Type B pancreatic cell (in vitro differentiated cells): ENCODE measurements at places on chromosomes 2 and 18.

DNA sequence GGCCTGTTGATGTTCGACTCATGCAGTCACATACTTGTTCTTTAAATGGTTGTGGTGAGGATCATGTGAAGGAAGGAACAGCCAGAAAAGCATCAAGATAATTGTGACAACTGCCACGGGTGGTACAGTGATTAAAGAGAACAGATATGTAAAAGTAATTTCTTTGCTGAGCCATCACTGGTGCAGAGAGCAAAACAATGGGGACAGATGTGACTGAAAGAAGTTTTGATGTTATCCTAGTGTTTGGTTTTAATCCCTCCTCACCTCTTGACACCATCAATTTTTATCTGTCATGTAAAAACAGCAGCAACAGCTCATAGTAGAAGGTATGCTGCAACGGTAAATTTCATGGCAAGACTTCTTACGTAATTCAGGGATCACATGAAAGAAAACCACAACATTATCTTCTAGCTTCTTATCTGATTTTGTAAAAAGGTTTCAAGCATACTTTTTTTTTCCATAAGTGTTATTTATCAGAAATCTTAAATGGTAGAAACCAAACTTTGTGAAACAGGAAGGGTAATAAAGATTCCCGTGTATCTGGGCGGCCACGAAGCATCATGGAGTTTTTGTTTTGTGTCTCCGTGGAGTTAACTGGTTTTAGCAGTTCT lies 65.2 kb downstream of the PLCL1 start:
- no peak for DNase-seq

DNA sequence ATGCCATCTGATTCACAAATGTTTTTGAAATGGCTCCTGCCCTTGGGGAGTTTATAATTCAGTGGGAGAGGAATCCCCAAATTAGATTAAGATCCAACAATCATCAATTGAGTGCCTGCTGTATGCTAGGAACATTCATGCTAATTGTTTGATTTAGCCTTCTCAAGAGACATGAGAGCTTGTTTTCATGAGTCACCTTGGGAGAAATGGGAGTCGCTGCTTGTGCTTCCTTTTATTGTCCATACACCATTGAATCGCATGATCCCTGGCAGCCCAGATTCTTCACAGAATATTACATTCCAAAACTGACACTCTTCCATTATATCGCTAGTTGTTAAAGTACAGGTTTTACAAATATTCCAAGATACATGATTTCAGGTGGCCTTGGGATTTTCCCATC lies 106.0 kb upstream of the MAP3K20 start:
- DNase-seq, result no peak

DNA sequence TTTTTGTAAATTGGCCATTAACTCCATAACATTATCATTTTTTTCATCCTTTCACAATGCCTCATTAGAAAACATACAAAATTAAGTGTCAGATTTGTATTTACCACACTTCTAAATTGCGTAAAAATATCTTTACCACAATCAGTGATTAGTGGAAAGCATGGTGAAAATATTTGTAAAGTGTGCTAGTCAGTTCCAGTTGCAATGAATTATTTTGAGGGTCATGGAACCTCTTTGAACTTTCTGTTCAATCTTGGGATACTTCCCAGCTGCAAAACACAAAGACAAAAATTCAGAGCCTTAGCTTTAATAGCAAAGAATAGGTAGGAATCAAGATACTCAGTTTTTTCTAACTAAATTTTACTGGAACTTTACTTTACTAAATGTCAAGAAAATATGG lies 4.0 kb upstream of the COL3A1 start:
- DNase-seq, result no peak

DNA sequence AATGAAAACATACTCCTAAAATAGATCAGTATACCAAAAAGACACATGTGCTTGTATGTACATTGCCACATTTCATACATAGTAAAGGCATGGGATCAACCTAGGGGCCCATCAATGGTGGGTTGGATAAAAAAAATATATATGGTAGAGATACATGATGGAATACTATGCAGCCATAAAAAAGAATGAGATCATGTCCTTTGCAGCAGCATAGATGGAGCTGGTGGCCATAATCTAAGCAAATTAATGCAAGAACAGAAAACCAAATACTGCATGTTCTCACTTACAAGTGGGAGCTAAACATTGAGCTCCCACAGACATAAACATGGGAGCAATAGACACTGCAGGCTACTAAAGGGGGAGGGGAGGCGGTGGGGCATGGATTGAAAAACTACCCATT lies 18.6 kb upstream of the NCOA1 start:
- no peak for DNase-seq

DNA sequence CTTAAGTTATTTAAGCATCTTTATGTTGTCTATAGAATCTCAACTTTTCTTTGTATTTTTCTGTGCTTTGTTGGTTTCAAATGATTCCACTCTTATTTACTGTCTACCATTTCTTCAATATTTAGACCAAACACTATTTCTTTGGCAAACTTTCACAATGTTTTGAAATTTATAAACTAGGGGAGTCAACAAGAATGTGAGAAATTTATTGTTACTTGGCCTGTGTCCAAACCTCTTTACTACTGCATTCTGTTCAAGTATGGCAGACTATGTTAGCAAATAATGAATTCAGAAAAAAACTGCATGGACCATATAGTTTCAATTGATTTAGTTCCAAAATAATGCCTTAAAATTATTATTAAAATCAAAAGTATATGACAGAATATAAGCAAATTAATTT lies 470.2 kb downstream of the FBXO15 start:
- DNase-seq, result no peak

GRCh38 chr2:219628986-219629901 lies 1.8 kb downstream of the SLC4A3 start:
- DNase-seq, result no peak

- DNase-seq, result no peak
Measured at GRCh38 chr2:42125841-42126594, 43.1 kb upstream of the EML4 start.

GRCh38 chr2:200509235-200509611 lies 645 bp downstream of the KCTD18 start:
- DNase-seq, result no peak

DNA sequence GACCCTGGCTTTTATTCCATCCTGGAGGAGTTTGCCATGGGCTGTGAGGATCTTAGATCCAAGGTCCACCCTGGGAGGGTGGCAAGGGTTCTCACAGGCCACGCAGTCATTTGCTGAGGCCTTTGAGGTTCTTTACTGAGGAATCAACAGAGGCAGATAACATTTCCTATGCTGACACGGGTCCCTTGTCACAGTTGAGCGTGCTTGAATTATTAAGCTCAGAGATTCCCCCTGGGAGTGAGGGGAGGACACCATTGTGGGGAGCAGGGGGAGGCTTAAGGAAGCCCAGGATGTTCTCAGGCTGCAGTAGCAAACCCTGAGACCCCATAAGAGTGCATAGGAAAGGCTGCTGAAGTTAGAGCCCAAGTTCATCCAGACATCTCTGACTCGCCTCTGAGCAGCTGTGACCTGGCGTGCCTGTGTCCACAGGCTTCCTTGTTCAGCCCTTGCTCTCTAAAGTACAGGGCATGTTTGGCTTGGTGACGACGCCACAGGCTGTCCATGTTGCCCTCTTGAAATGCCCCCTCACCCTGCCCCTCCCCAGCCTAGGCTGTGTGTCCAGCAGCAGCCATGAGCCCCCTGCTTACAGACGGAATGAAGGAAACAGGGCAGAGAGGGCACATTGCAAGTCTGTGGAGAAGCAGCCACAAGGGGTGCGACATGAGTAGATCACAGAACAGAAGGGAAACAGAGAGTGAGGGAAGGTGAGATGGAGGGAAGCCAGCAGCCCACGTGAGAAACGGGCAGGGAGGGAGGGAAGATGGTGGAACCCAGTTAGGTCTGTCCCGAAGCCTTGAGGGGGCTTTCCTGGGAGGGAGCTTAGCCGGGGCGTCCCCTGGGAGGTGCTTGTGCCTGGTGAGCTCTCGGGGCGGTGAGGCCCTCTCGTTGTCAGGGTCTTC lies 34.0 kb downstream of the NAPG start:
- DNase-seq, result no peak

GRCh38 chr2:44166096-44166495 lies 2.6 kb upstream of the PPM1B start:
- no peak for DNase-seq

GRCh38 chr2:58047373-58047935 lies 848 bp downstream of the VRK2 start:
- no peak for DNase-seq

DNA sequence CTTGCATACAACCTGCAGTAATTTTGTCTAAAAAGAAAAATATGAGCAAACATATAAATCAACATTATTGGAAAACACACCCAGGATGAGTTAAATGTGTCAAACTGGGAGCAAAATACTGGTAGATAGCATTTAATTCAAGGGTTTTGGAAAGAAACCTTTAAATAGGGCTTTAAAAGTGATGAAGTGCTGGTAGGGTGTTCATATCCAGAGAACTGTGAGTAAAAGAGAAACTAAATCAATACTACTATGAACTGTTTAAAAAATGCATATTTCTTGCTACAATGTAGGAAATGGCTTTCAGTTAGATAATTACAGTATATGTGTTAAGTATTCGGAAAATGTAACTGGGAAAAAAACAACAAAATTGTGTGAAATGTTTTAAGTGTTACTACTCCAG lies 117.8 kb downstream of the ATAD2B start:
- no peak for DNase-seq

GRCh38 chr2:43300781-43301583 lies 74.6 kb upstream of the ZFP36L2 start:
- no peak for DNase-seq

GRCh38 chr2:223870840-223871611 lies 33.6 kb upstream of the AP1S3 start:
- no peak for DNase-seq

DNA sequence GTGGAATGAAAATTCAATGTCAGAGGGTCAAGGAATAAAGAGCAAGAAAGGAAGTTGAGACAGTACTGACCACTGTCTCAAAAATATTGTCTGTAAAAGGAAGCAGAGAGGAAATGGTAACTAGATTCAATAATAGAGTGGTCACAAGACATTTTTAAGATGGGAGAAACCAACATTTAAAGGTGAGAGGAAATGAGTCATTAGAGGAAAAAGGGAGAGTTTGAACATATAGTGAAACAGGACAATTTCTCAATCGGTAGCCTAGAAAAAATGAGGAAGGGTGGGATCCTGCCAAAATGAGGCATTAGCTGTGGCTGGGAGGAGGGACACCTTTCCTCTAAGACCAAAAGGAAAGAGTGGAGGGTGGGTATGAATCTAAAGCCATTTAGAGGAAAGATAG lies 288.5 kb downstream of the SP3 start:
- DNase-seq, result no peak

- no peak for DNase-seq
Measured at GRCh38 chr18:31513189-31513935, 15.4 kb downstream of the DSG2 start.

DNA sequence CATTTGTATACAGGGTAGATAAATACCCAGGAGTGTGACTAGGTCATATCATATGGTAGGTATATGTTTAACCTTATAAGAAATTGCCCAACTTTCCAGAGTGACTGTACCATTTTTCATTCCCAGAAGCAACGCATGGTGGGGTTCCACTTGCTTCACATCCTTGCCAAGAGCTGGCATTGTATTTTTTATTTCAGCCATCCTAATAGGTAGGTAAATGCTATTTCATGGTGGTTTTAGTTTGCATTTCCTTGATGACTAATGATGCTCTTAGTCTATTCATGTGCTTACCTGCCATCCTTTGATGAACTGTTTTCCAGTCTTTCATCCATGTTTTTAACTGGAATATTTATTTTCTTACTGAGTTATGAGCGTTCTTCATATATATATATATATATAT lies 51.9 kb downstream of the MAP4K3 start:
- DNase-seq, result no peak

DNA sequence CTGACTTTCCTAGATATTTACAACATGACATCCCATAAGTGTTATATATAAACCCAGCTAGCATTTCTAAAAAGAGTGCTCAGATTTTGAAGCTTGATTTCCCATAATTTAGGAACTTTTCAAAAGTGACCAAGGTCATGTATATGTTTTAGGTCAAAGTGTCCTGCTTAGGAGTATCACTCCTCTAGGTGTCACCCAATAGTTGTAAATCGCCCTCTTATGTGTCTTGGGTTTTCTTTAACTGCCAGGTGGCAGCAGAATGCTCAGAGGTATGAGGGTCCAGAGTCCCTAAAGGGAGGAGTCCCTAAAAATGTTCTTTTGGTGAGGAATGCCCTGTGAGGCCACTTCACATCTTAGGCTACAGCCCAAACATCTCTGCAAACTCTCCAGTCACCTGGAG lies 358.3 kb downstream of the CELF4 start:
- DNase-seq, result no peak

- DNase-seq, result no peak
Measured at GRCh38 chr2:219168526-219168925, 1.3 kb downstream of the SLC23A3 start.

GRCh38 chr18:12377556-12378197 lies 650 bp upstream of the AFG3L2 start:
- DNase-seq, result no peak

- DNase-seq, result no peak
Measured at GRCh38 chr18:39951142-39951720, 2003.8 kb upstream of the PIK3C3 start.

DNA sequence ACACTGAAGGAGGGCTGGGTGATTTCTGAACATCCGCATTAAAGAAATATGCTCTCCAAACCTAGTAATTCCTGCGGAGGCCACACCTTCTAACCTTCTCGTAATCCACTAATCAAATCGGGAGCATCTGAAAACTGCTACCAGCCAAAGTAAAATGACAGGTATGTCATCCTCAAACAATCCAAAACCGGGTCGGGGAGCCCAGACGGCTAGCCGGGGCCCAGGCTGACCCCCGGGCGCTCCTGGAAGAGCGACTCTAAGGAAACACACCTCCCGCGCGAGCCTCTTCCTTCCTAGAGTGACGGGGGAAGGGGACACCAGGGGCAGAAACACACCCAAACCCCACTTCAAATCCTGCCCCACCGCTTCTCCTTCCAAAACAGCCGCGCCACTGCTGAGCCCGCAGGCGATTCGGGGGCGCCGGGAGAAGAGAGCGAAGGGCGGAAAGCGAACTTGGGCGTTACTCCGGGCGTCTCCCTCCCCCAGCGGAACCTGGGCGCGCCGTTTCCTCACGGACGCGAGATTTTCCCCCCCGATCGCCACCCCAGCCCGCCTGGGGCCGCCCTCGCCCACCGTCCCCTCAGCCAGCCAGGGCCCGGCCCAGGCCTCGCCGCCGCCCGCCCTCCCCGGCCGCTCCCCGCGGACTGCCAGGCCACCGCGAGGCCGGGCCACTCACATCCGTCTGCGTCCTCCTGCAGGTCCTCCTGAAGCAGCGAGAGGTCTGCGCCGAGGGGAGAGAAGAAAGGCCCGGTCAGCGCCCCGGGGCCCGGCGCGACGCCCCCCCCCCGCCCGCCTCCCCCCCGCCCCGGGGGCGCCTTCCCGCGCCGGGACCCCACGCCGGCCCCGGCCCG lies 584 bp downstream of the PPP4R1 start:
- DNase-seq, result peak; percentile 81

DNA sequence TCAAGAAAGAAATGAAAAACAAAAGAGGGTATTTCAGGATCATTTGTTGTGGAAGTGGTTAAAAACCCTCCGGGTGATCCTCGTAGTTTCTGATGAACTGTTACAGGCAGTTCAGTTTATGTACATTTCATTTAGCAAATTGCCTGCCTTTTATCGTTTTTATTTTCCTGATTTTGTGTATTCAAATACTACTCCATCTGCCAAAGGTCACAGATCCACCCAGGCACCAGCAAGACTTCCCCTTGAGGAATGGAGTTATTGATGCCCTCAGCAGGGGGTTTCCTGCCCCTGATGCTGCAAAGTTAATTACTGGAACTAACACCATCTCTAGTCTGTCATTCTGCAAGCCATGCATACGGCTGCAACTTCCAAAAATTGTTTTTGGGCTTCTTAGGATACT lies 641.9 kb downstream of the SLC4A3 start:
- DNase-seq, result no peak

- no peak for DNase-seq
Measured at GRCh38 chr2:135030826-135031225, 16.4 kb downstream of the MAP3K19 start.
